Activated naive CD8-positive, alpha-beta T cell treated with anti-CD3 and anti-CD28 coated beads, Interleukin-2, amount 50 U/mL, for 24 hours (primary cell): ENCODE measurements at places on chromosomes 2 and 18.

DNA sequence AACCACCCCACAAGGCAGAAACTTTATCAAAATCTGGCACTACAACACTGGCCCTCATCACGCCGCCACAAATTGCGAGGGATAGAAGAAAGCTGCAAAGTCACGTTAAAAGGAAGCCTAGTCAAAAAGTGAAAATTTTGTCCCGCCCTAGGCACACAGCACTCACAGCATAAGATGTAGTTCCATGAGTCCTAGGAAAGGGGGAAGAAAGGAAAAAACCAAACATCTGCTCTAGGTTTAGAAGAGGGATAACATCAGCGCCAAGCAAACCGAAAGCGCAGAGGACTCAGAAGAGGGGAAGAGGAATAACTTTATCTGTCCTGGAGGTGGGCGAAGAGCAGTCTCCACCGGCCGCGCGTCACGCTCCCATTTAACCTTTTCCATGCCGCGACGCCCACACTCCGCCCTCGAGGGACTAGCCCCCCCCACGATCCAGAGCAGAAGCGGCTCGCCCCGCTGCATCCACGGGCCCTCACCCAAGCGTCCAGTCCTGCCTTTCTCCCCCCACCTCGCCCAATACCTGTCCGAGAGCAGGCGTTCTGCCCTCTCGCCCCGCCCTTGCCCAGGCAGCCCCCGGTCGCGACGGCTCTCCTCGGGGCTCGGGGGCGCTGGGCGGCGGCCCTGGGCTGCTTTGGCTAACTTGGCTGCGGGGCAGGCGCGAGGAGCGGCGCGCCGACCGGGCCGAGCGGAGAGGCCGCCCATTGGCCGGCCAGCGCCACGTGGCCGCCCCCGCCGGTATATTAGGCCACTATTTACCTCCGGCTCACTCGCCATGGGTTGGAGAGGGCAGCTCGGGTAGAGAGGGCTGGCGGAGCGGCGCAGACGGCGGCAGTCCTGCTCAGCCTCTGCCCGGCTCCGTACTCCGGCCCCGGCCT is at the start of gene HOXD1:
Gene HOXD1 (plus strand): TSS at position 770 of the 875 bp plus-strand sequence. CDS start 134 bp downstream, outside the sequence.
- DNase-seq = no peak

- no peak for DNase-seq
Measured at GRCh38 chr18:62412231-62412979, 87.3 kb downstream of the TNFRSF11A start.

DNA sequence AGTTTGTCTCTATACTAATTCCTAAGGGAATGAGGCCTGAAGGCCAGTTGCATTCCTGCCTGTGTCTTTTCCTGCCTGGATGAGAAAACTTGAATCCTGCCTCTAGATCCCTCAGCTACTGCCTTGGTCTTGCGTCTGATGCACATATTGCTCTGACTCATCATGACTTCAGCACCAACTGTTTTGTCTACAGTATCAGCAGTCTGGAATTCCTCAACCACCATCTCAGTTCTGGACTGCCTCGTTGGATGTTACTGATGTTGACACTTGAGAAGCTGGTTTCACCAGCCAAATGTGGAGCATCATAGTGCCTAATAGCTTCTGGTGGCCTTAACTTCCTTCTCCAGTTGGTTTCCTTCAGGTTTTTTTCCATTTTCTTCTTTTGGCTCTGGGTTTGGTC is 211.0 kb downstream of the CTNNA2 start:
- DNase-seq = no peak

DNA sequence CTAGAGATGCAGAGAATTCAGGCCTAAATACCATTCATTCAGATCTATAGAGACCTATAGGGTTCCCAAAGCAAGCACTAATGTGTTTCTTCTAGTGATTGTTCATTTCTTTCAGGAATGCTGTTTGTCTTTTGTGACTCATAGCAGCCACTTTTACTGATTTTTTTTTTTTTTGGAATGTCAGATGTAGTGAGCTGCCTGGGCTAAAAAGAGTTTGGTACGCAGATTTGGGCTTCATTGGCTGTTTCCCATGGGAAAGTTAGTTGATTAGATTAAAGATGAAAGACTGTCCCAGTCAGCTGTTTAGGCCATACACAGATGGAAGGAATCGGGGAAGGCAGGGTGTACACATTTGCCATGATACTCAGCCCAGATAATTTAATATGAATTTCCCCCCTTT is 87.6 kb downstream of the CDC42EP3 start:
- no peak for DNase-seq

- no peak for DNase-seq
Measured at GRCh38 chr18:57698571-57699276, 77.1 kb upstream of the NARS1 start.

DNA sequence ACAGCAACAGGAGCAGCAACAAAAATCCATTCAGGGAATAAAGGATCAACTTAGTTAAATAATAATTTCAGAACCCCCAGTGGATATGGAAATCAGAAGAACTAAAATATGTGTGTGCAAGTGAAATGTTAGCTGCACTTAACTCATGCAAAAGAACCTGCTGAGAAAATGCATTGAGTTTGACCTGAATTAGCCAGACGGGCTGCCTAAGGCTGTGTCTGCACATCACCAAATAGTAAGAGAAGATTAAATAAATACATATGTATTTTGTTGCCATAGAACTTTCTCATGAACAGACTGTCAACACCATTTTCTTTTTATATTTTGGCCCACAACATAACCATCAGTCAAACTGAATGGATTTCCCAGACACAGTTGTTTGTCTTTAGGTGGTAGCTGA is 262.0 kb upstream of the PIK3C3 start:
- DNase-seq = no peak

DNA sequence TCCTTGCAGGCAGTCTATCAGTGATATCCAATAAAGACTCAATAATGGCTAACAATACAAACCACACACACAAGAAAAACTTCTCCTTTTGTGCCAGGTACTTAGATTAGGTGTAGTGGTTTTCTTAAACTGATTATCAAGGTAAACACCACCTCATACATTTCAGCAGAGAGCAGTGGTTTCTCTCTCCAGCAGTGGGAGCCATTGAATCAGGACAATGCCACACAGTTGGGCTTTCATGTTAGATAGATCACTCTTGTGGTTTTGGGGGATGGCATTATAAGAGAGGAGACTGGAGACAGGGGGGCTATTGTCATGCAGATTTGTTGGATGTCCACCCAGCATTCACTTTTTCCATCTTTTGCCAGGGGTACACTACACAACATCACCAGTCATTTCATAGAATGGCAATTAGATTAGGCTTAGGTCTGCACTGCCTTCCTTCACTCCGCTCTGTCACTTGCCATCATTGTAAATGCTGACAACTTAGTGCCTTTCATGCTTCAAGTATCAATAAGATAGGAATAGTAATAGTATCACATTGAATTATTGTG is 13.6 kb upstream of the IRS1 start:
- no peak for DNase-seq

GRCh38 chr18:45566025-45566740 is 49.1 kb upstream of the SLC14A2 start:
- no peak for DNase-seq

DNA sequence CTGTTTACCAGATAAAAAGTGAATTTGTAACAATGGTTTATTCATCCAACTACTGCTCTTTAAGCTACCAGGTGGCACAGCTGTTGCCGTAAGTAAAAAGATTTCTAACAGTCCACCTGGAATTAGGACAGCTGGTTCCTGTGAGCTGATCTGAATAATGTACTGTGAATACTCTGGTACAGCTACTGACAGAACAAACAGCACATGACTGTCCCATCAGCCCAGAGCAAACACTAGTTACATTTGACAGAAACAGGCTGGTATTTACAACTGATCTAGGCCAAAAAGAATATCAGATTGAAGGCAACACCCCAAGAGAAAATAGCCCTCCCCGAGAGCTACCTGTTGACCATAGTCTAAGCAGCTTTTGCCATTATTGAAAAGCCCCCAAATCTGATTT is 840.4 kb downstream of the CPS1 start:
- DNase-seq = no peak

GRCh38 chr18:49612515-49613033 is 50.7 kb downstream of the LIPG start:
- DNase-seq = no peak

DNA sequence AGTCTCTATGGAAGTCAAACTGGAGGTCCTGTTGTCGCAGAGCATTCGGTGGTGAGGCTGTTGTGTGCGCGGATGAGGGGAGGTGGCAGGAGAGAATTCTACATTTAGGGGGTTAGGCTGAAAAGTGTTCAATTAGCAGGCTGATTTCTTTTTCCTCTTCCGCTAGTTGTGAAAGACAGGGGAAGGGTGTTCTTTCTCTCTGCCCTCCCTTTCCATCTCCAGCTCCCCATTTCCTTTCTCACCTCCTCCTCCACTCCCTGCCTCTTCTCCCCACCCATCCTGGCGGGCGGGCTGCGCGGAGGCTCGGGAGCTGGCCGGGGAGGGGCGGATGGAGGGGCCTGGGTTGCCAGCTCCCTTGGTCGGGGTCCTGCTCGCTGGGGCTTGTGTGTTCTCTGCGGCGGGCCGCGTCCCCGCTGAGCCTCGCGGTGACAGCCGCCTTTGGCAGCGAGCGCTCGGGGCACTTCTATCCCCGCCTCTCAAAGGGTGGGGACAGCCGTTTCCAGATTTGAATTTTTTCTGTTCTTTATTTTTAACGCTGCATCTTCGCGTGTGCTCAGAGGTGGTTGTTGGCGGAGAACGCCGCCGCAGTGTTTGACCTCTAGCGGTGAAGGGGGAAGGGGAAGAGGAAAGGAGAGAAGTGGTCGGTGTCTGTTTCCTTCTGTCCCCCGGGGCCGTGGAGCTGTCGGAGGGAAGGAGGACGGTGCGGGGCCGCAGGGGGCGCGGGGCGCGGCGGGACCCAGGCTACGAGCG is 3.6 kb downstream of the SOX11 start:
- DNase-seq = no peak

- DNase-seq = no peak
Measured at GRCh38 chr2:128644156-128644555, 325.5 kb upstream of the HS6ST1 start.

- no peak for DNase-seq
Measured at GRCh38 chr2:67922080-67922785, 140.6 kb downstream of the C1D start.

DNA sequence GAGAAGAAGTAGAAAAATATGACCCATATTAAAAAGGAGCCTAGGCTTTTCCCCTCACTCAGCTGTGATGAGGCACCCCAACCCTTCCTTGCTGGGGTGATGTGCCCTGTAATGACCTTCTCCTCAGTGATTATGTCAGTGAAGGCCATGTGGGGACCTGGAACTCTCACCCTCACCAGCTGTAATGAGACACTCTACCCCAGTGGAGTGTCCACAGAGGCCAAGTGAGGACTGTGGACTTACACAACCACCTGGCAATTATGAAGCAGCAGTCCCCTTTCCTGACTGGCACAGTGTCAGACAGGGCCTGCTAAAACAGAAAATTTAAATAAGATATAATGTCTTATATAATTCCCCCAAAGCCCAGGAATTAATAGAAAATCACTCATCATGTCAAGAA is 54.2 kb downstream of the SEMA4F start:
- DNase-seq = no peak

DNA sequence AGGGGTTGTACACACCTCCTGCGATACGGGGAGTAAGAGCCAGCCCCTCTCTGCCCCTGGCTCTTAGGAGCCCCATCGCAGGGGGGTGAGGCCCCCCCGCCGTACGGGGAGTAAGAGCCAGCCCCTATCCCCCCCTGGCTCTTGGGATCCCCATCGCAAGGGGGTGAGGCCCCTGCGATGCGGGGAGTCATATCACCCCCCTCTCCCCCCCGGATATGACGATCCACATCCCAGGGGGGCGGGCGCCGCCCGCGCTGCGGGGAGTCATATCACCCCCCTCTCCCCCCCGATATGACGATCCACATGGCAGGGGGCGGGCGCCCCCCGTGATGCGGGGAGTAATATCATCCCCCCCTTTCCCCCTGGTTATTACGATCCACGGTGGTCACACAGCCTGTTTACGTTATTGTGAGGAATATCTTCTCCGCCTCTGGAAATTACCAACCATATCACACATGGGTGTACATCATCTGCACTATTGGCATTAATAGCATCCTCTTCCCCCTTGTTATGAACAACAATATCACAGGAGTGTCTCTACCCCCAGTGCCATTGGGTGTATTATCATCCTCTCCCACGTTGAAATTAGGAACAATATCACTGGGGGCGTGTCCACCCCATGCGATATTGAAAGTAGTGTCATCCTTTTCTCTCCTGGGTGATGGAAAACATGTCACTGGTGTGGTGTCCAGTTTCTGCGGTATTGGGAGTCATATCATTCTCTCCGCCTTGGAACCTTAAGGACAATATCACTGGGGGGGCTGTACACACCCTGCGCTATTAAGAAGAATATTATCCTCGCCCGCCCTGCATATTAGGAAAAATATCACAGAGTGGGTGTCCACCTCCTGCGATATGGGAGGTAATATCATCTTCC is 24.7 kb upstream of the NAGK start:
- DNase-seq = no peak

- no peak for DNase-seq
Measured at GRCh38 chr2:241134711-241135110, 14.6 kb downstream of the PASK start.

DNA sequence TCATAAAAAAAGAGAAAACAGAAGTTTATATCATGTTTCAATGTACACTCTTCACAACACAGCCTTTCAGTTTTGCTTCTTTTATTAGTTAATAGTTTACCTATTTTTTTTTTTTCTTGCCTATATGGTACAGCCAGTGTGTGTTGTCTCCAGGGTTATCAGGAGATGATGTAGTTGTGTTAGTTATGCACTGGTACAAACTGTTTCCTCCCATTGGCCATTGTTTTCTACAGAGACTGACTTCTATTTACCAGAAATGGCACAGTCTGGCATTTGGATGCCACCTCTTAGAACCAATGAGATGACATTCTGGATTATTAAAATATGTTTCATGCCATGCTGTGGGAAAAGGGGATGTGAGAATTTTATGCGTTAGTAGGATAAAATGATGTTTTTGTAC is 339.4 kb downstream of the PLCL1 start:
- no peak for DNase-seq

- DNase-seq = no peak
Measured at GRCh38 chr2:221753401-221753800, 181.3 kb upstream of the EPHA4 start.

- no peak for DNase-seq
Measured at GRCh38 chr2:70403267-70404053, 101.6 kb upstream of the FAM136A start.
